DMS79 (cell line): ENCODE measurements at places on chromosomes 12 and 14.

DNA sequence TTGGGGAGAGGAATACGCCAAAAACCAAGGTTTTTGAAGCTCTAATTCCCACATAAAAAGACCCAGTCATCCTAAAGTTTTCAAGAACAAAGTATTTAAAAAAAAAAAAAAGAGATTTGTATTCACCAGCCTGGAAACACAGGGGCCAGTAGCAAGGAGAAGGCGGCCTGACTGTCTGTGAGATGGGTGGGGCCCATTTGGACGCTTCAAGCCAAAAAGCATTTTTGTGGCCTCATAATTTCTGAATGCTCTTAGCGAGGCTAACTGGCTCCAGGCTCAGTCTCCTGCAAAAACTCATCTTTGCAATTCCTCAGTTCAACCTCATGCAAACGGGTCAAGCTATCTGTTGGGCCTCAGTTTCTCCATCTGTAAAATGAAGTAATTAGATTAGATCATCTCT is 514.1 kb downstream of the MED13L start:
- peak; percentile 83 for DNase-seq

GRCh38 chr12:119247007-119247719 is 68.4 kb downstream of the HSPB8 start:
- no peak for DNase-seq

GRCh38 chr12:127400221-127400620 is 866.7 kb upstream of the TMEM132C start:
- no peak for DNase-seq

DNA sequence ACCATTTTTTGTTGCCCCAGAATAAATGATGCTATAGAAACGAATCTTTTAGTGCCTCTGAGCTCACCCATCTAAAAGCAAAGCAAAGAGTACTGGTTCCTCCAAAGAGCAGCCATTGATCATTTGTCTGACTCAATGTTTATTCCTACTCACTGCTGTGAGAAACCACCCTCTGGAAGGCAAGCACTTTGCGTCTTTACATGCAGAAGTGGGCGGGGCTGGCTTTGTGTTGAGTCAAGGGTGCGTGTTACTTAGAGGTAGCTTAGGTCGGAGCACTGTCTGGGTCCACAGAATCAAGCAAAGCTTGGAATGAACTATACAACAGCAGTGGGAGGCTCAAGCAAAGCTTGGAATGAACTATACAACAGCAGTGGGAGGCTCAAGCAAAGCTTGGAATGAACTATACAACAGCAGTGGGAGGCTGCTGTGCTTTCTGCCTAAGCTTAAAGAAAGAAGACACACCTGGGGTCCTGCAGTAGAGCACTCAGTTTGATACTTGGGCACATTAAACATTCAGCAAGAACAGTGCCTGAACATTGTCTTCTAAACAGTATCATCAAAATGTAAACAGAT is 77.2 kb upstream of the PRICKLE1 start:
- no peak for DNase-seq

DNA sequence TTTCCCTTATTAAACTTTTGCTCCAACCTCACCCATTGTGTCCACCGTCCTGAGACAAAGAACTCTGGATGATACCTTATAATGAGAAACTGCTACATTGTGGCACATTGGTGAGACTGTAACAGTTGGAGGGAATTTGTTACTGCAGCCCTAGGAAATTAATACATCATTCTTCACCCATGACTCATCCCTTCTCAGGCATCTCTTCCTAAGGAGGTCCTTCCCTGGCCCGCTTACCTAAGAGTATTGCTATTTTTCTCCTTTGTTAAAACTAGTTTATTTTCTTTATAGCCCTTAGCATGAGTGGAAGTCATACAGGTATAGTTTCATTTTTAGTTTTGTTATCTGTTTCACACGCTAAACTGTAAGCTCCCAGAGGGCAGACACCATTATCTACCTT is 87.1 kb downstream of the TMEM260 start:
- no peak for DNase-seq

- DNase-seq: no peak
Observed at GRCh38 chr12:43912859-43913258, 77.0 kb downstream of the TMEM117 start.

DNA sequence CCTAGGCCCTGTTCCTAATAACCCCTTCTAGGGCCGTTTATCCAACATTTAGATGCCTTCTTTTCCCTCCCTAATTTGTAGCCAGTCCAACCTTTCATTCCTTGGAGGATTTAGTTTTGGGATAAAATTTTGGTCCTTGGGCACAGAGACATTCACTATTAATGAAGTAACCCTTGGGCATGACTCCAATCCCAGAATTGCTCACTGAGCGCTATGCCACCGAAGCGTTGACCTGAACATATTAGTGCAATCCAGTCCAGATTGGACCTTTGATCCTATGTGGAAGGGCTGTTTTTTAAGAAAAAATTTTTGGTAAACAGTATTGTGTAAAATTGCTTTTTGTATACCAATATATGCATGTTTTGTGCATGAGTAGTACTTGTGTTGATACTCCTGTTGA is 10.0 kb downstream of the DACT1 start:
- no peak for DNase-seq

DNA sequence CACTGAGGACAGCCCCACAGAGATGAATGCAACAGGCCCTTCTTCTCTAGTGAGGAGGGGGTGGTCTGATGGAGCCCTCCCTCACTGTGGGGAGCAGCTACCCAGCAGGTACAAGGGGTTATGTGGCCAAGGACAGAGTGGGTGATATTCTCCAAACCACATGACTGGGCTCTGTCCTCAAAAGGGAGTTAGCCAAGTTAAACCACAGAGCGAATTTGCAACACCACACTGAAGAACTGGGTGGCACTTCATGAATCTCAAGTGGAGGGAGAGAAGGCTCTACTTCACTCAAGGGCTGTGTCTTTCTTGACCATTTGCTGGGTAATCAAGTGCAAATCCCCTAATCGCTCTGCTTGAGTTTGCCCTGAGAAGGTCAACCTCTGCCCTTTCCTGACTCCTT is 12.5 kb downstream of the GPR68 start:
- peak; percentile 99 for DNase-seq

GRCh38 chr12:89834676-89835075 is 126.0 kb upstream of the ATP2B1 start:
- DNase-seq: no peak

- DNase-seq: no peak
Observed at GRCh38 chr12:64951944-64952343, 127.5 kb downstream of the TBC1D30 start.

DNA sequence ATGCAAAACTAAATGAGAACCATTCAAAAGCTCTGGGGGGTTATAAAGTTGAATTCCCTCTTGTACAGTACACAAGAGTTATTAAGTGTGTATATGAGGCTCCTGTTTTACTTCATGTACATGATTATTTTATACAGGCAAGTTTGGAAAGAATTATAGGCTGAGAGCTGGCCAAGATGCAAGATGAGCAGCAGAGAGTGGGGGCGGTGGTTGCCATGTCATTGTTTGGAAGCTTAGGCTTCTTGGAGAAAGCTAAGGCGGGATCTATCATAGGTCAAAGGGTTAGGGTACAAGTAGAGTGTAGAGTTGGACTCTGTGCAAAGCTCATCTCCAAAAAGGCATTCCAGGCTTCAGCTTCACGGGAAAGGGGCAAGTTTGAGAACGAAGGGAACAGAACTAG is 297.1 kb upstream of the TBX3 start:
- DNase-seq: no peak

DNA sequence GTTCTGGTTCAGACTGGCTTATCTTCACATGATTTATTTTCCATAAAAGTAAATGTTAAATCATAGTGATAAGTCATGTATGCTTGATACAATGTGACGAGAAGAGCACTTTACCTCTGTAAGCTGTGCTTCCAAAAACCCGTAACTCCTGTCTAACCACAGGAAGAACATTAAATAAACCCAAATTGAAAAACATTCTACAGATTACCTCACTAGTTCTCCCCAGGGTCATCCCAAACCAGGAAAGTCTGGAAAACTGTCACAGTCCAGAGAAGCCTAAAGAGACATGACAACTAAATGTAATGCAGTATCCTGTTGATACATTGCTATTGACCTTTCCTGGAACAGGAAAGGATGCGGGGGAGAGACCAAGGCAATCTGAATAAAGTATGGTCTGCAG is 32.5 kb upstream of the DUSP6 start:
- no peak for DNase-seq

DNA sequence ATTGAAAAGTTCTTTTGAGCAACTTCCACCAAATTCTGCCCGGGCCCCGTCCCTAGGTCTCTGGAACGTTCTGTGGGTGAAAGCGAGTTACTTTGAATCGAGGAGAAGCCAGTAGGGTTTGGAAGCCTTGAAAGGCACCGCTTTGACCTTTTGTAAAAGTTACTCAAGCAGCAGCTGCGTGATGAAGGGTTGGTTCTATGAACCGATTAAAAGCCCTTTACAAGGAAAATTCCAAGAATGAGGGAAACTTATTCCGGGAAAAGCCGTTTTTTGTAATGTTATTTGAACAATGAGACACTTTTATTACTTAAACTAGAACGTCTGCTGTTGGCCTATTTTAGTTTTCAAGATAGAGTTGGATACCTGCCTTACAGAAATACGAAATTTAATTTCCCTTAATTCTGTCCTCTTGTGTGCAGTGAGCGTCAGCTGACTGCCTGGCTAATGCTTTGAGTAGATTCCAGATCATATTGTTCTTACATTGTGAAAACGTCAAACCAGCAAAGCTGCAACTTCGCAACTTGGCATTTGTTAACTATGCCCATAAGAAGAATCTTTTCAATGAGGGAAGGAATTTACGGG is 906 bp downstream of the LARP4 start:
- peak; percentile 4 for DNase-seq

GRCh38 chr12:108826101-108826806 is 31.1 kb downstream of the SSH1 start:
- no peak for DNase-seq

GRCh38 chr12:95117178-95117599 is 43.8 kb upstream of the NR2C1 start:
- DNase-seq: peak; percentile 42

DNA sequence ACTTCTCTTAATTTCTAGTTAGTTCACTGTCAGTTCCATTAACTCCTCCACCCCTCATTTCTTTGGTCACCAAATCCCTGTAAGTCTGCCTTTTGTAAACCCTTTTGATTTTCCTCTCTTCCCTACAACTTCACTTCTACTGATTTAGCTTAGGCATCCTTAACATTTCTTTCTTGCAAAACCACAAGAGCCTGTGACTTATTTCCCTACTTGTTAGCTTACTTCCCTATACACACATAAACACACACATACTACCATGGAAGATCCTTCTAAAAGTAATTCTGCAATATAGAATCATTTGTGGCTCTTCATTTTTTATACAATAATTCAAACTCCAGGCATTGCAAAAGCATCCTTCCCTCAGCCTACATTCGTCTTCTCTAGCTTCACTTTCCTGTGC is 494.3 kb upstream of the USP15 start:
- no peak for DNase-seq

- DNase-seq: peak; percentile 67
Observed at GRCh38 chr14:22664261-22664660, 20.1 kb upstream of the OR6J1 start.

DNA sequence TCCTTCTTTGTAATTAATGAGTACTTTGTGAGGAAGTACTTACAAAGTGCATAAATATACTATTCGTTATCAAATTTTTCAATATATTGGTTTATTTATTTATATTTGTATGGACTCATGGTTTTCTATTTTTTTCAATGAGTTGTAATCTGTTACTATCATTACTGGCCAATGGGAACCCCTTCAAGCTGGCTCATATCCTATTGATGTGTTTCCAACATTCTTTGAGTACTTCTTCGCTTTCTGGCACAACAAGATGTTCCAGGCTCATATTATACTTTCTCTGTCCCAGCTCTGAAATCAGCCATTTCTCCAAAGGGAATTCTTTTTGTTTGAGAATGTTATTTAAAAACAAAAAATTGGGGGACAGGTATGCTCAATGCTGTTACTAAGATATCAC is 17.5 kb downstream of the YBX3 start:
- no peak for DNase-seq

GRCh38 chr14:92615451-92615850 is 101.9 kb downstream of the RIN3 start:
- no peak for DNase-seq

DNA sequence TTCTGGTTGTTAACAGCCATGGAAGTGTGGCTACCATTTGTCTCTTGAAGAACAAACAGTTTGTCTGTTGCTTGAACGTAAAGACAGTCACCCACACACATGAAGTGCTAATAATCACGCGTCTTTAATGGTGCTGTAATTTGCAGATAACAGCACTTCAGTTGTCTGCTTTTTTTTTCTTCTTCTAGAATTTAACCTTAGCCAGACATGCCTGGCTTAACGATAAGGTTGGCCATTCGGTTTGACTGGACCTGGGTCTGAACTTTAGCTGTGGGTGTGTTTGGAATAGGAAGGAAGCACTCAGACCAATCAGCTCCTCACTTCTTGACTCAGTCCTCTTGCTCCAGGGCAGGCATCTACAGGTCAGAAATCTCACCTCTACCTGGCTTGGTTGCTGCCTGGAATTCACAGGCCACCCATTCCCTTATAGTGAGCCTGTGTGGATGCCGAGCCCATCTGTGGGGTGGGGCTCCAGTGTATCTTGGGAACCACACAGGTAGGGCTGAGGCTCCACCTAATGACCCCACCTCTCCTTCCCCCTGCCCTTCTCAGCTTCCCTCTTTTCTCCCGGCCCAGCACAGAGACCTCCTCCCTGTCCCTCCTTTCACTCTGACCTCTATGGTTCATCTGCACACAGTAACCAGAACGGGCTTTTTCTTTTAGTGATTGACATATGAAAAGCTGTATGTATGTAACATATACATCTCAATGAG is 246.4 kb upstream of the PWP1 start:
- no peak for DNase-seq

- no peak for DNase-seq
Observed at GRCh38 chr12:108076556-108076955, 52.5 kb upstream of the WSCD2 start.

GRCh38 chr14:97719931-97720330 is 922.7 kb downstream of the VRK1 start:
- DNase-seq: no peak

DNA sequence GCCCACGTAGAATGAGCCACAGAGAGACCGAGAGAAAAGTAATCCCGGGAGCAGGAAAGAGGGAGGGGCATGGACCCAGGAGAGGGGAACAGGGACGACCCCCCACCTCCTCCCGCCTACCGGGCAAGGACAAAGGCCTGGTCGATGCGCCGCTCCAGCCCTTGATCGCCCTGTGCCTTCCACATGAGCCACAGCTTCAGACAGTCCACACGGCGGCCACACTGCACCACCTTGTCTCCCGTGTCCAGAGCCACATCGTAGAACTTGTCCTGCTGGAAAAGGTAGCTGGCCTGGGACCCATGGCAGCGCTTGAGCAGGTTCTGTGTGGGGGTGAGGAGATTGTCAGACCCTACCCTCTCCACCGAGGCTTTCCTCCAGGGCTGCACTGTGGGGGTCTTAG is 20.5 kb upstream of the ZNF740 start:
- DNase-seq: no peak

GRCh38 chr12:93603762-93604161 is 31.3 kb downstream of the SOCS2 start:
- no peak for DNase-seq

- peak; percentile 69 for DNase-seq
Observed at GRCh38 chr12:10363914-10364814, 25.7 kb downstream of the KLRK1 start.

DNA sequence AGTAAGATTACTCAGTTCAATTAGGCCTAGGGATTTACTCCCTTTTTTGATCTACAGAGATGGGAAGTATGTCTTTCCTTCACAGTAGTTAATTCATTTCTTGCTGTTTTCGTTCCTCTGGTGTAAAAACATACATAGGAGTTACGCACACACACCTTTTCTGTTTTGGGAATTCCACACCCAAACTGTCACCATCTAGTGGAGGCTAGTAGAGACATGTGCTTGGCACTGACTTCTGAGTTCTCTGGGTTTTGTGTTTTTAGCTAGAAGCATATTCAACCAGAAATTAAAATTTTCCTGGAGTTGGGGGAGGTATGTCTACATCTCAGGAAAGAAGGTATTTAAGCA is 1.4 kb downstream of the SUSD6 start:
- no peak for DNase-seq
